ENCODE measurements at places on chromosomes 6 and 20.

- no peak for DNase-seq
Observed at GRCh38 chr6:38173909-38174308, 354.4 kb downstream of the ZFAND3 start.

GRCh38 chr6:52927451-52927850, 18.0 kb upstream of the GSTA3 start:
- DNase-seq: no peak

GRCh38 chr6:109429496-109429895, 10.9 kb downstream of the PPIL6 start:
- no peak for DNase-seq

DNA sequence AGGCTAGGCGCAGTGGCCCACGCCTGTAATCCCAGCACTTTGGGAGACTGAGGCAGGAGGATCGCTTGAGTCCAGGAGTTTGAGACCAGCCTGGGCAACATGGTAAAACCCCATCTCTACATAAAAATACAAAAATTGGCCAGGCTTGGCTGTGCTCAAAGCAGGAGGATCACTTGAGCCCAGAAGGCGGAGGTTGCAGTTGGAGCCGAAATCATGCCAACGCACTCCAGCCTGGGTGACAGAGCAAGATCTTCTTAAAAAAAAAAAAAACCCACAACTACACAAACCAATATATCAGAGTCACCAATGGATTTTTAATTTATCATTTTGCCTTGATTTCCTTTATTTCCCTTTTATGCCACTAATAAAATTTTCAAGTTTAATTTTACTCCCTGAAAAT, 9.3 kb downstream of the MAP3K5 start:
- no peak for DNase-seq

DNA sequence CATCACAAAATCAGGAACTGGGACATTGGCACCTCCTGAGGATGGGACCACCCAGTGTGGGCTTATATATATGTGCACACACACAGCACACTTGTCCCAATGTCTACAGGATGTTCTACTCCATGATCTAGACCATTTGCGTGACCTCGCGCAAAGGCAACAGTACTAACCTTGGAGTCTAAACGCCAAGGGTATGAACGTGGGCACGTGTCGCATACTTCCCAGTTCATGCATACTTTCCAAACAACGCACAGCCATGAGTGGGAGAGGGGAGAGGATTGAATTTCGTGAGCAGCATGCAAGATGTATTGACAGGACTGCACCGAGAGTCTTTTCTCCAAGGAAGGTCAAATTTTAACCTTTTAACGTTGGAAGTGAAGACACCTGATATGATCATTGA, 214.2 kb upstream of the QKI start:
- no peak for DNase-seq

DNA sequence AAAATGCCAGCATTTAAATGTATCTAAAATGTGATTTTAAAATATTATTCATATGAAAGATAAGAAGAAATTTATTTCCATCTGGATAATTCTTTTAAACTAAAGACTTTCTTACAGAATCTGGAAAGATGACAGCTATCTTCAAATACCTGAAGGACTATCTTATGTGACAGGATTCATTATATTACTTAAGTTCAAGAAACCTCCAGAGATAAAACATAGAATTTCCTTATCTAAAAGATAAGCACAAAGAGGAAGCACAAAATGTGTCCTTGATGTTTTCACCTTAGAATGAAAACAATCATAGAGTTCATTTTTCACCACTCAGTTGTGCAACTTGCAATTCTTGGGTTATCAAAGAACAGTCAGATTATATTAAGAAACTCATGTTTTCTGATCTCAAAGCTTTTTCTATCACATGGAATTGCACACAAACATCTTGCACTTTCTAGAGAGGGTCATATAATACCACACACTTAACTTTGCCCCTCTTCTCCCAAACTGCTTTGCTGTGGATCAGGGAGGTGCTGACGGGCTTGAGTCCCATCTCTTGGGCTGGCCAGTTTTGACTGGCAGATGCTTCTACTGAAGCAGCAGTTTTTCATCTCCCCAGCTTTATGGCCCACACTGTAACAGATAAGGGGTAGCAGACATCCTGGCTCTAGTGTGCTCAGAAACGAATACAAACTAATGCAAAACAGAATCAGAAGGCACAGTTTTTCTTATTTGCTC, 467.4 kb downstream of the CDC5L start:
- DNase-seq: no peak

DNA sequence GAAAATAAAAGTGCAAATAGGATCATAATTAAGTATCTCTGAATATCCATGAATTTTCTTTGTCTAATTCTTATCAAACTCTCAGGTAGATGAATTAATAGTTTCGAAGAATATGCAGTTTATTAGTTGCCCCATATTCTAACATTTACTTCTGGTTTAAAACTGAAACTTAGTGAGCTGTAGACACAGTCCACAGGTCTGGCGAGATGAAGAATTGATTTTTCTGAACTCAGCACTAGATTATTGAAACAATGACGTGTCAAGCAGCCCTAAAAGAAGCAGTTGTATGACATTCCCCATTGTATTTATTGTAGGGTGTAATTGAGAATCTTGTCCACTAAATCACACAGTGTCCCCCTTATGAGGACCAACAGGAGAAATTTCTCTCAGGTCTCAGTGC, 407.1 kb downstream of the GRIK2 start:
- no peak for DNase-seq

DNA sequence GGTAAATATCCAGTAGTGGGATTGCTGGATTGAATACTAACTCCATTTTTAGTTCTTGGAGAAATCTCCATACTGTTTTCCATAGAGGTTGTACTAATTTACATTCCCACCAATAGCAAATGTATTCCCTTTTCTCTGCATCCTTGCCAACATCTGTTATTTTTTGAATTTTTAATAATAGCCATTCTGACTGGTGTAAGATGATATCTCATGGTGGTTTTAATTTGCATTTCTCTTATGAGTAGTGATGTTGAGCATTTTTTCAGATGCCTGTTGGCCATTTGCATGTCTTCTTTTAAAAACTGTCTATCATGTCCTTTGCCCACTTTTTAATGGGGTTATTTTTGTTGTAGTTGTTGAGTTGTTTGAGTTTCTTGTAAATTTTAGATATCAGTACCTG, 253.2 kb downstream of the HAO1 start:
- no peak for DNase-seq

DNA sequence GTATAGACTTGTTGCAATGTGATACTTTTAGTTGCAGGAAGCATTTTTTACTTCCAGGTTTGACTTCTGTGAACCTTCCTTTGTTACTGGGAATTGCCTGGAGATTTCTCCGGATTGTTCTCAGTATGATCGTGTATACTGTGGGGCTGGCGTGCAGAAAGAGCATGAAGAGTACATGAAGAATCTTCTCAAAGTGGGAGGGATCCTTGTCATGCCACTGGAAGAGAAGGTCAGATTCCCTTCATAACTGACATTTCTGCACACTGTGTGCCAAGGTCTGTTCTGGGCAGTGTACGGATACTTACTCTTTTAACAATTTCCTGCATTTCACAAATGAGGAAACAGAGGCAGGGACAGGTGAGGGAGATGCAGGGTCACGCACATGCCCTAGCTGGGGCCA, 9.7 kb downstream of the PCMTD2 start:
- no peak for DNase-seq

- DNase-seq: no peak
Observed at GRCh38 chr6:75946146-75946831, 126.2 kb downstream of the IMPG1 start.

DNA sequence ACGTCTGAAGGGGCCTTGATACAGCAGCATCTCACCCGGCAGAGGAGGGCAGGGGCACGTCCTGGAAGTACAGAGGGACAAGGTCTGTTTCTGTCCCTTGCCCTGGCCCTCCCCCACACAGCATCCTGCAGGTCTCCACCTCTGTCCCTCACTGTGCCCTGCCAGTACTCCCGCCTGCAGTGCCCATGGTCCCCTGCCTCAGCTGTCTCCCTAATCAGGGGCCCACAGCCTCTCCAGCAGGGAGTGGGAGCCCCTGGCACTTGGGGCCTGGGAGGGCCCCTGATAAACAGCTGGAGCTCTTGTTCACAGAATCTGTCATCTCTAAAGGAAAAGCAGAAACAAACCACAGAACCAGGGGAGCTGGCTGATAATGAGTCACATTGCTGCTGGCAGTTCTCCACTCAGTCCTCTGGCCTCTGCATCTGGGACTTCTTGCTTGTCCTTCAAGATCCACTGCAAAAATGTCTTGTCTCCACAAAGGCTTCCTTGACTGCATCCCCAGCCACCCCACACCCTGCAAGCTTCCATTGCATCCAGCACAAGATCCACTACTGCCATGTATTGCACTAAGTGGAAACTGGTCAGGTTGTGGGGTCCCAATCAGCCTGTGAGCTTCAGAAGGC, 33.2 kb upstream of the TAF8 start:
- no peak for DNase-seq

DNA sequence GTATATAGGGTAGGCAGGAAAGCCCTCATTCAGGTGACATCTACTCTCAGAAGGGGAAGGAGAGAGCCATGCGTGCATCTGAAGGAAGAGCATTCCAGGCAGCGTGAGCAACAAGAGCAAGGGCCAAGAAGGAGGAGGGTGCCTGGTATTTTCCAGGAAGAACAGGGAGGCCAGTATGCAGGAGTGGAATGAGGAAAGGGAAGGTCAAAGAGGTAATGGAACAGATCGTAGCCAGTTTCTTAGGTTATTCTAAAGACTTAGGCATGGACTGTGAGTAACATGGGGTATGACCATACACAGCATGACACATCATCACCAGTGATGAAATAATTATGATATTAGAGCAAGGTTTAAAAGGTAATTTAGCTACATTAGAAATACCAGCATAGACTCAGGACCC, 24.1 kb downstream of the ALDH8A1 start:
- DNase-seq: no peak

DNA sequence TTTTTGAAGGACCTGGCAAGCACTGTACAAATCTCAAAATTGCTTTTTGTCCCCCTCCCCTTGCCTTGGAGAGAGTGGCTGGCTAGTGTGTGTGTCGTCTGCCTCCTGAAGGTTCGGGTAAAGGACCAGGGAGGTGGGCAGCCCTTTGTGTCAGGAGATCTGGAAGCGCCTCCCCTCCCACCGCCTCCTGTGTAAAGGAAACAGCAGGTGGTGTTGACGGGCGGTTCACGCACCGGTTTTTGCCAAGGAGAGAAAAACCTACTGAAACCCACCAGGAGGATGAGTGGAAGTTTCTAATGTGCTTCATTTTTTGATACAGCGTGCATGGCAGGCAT, 1.2 kb downstream of the ENTPD6 start:
- no peak for DNase-seq

GRCh38 chr6:152563177-152563576, 74.0 kb downstream of the SYNE1 start:
- DNase-seq: no peak

- no peak for DNase-seq
Observed at GRCh38 chr6:47484616-47485015, 7.0 kb downstream of the CD2AP start.

- no peak for DNase-seq
Observed at GRCh38 chr6:6891949-6892461, 215.8 kb upstream of the RREB1 start.

DNA sequence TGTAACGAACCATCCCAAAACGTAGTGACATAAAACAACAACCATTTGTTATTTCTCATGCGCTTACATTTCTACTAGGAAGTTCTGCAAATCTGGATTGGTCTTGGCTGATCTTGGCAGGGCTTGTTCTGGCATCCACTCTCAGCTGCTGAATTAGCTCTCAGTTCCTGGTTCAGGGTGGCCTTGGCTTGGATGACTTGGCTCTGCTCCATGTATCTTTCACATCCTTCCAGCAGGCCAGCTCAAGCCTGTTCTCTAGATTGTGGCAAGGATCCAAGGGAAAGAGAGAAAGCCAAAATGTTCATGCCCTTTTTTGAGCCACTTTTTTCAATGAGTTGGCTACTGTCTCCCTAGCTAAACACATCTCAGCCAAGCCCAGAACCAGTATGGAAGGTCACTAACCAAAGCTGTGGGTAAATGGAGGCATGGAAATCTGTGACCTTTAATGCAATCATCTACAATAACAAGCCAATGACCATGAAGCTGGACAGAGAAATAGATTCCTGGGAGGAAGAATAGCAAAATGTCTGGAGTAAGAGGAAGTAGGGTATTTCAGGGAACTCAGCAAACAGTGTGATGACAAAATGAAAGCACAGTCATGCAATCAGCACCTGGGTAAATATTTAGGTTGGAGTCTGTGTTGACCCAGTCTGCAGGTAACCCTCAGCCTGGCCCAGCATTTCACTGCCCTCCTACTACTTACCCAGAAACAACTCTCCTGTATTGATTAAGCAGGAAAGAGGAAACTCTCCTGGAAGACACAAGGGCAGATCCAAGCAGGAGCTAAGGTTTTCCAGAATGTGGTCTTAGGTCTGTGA, 32.7 kb upstream of the SNAP25 start:
- DNase-seq: no peak

- no peak for DNase-seq
Observed at GRCh38 chr20:50895111-50895830, 36.0 kb downstream of the ADNP start.

GRCh38 chr20:38945012-38945411, 17.1 kb upstream of the DHX35 start:
- no peak for DNase-seq

DNA sequence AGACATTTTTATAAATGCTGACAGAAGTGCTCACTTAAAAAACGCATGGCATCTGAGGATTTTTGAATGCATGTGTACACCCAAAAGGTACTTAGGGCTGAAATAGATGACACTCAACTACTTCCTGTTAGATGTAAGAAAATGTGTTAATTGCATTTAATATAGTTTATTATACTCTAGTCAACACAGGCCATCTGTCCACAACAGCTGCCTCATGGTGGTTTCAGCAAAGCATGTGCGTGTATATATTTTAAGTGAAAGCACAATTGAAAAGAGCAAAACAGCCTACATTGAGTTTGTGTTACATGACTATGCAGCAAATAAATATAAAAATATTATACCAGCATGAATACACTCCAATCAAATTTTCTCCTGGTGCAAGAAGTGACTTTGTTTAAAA, 1233.0 kb upstream of the EYS start:
- no peak for DNase-seq

DNA sequence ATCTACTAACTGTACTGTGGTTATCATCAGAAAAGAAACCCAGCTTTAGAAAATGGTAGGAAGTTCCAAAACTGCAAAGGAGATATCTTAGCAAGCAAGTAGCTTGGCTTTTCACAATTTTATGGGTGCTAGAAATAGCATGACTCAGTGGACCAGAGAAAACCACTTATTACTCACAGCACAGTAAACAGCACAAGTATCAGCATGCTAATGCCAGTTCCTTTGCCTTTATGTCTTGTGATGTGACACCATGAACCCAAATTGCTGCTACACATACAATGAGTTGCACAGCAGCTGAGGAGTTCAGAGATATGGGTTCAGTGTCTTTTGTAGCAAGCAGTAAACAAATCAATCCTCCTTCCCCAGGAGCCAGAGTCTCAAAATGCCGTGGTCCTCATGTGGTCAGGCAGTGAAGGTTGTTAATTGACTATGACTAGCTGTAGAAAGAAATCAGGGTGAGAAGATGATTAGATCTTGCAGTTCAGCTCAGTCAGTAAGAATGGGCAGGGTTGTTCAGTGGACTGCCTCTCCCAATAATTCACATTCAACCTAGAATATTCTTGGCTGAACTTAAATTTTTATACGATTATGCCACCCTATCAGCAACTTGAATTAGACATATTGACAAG, 73.3 kb downstream of the OPRM1 start:
- DNase-seq: no peak

GRCh38 chr6:113596387-113597230, 260.5 kb upstream of the MARCKS start:
- DNase-seq: no peak

GRCh38 chr6:129104560-129104959, 221.6 kb downstream of the LAMA2 start:
- no peak for DNase-seq
